ENCODE measurements at places on chromosomes 2 and 18. TPM values are rescaled to one million over a fixed set of nuclear protein-coding genes. Genes with fewer than 3 reads are reported as not detected.

Gene NEU2
- total RNA-seq: not detected

Gene PID1
- total RNA-seq: 46.2 TPM

Gene VWC2L
- 20.9 TPM for total RNA-seq

DNA sequence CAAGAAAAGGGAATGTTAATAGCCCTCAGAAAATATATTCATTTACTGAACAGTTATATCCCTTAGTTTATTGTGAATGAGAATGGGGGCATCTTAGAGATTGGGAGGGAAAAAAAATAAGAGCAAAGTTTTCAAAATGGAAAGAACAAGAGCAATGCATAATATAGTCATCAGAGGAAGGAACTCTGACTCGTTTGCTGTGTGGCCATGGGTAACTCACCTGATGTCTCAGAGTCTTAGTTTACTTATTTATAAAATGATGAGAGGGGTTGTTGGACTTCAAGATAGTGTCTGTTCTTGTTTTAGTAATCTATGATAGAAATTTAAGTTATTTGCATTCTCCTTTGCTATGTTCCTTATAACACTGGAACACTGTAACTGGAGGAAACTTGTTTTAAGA lies 70.7 kb downstream of the EML4 start:
- no peak for DNase-seq

DNA sequence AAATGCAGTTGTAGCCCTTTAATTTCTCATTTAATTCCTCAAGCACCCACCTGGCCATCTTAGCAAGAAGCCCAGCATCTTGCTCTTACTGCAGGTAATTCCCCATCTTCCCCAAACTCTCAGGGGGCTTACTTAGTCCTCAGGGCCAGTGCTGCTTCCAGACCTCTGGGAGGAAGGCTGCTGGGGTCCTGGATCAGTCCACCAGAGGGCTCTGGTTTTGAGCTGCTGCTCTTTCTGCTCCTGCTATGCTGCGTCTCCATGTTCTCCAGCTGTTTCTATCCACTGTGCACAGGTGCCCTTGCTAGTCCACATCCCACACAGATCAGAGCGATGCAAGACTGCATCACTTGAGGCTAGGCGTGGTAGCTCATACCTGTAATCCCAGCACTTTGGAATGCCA lies 34.5 kb upstream of the TMEM87B start:
- DNase-seq: no peak

Gene FEV
- total RNA-seq: not detected

Gene APLF
- 12.3 TPM for total RNA-seq
